Pulmonary artery endothelial cell (primary cell): ENCODE measurements at places on chromosomes 3 and 15. TPM values are rescaled to one million over a fixed set of nuclear protein-coding genes. Genes with fewer than 3 reads are reported as not detected.

Gene ADAMTS17
- 0.13 and 0.14 TPM in 2 replicates for total RNA-seq

DNA sequence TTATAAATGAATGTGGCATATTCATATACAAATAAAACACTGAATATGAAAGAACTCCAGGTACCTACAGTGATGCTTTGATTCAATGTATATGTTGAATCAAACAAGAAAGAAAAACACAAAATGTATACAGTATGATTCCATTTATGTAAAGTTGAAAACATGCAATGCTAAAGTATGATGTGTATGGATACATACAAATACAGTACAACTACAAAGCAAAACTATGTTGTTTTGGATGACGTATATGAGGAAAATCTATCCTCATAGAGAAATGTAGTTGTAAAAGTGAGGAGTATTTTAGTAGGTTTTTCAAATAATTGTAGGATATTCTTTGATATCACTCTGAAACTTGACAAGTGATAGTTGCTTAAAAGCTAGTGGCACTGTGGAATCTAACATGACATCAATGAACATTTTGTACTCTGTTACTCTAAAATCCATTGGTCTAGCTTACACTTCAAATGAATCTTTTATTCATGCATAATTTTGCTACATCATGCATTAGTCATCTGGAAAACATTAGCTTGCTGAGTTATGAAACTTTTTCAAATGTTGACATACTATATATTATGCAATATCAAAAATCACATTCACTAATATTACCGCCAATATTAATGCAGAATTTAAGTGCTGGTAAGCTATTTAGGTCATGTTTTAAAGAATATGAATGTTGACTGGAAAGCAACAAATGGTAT, 278.1 kb upstream of the CHRNA7 start:
- no peak for DNase-seq

Gene CLRN1
- total RNA-seq = not detected in 2 replicates

Gene PLSCR5
- total RNA-seq = not detected in 2 replicates

GRCh38 chr3:155991847-155992246, 121.4 kb downstream of the GMPS start:
- no peak for DNase-seq
